ENCODE measurements at places on chromosomes 11 and 22. TPM values are rescaled to one million over a fixed set of nuclear protein-coding genes. Genes with fewer than 3 reads are reported as not detected.

DNA sequence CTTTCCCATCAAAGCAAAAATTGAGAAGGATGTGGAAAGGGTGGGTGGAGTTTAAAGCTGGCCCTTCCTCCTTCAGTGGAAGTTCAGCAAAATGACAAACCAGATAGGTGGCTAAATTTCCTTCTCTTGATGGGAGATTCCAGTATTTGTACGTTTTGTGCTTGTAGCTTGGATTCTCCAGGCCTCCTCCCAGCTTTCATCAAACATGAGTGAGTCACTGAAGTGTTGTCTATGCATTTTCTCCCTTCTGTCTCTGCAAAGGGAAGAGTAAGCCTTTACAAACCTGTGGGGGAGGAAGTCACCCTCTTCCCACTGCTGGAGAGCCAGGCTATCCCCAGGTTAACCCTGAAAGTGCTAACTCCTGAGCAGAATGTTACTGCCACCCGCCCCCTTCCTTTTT, 6.4 kb downstream of the MARK2 start:
- no peaks in the 10 kb centered on the region for H3K27me3 ChIP-seq
- H3K27ac ChIP-seq: no peak overlapping the region
- no peak for DNase-seq
- peaks cover 87% of the 10 kb centered on the region for H3K4me1 ChIP-seq
- no peak overlapping the region for H3K4me3 ChIP-seq
- H3K36me3 ChIP-seq: no peaks in the 10 kb centered on the region

- H3K36me3 ChIP-seq: no peaks in the 10 kb centered on the region
- peaks cover 7% of the 10 kb centered on the region for H3K4me1 ChIP-seq
- H3K4me3 ChIP-seq: peak within 1 kb of the TSS; percentile 78
- DNase-seq: peak; percentile 80
- H3K27ac ChIP-seq: peak within 1 kb of the TSS; percentile 83
Measured at GRCh38 chr11:57567515-57568329, at the start of gene UBE2L6. Gene UBE2L6, minus strand, starts transcription at chr11:57567672. Its CDS starts 61 bp downstream, at chr11:57567611.

- no peak overlapping the region for H3K27ac ChIP-seq
- no peaks in the 10 kb centered on the region for H3K27me3 ChIP-seq
- no peak overlapping the region for H3K4me3 ChIP-seq
- no peak for DNase-seq
Measured at GRCh38 chr11:65035579-65035978, 5.4 kb upstream of the SAC3D1 start.

DNA sequence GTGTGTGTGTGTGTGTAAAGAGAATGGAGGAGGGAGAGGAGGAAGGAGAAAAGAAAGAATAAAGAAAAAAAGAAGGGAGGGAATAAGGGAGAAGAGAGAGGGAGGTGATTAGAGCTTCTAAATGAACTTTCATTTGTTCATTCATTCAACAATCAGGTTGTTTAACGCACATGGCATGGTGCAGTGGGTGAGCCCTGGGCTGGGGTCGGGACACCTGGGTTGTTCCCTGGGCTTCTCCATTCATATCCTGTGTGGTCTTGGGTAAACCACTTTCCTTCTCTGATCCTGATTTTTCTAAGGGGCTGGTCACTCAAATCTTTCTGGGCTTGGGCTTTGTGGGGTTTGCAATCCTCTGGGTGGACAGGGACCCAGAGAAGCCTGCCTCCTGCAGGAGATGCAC, 47.9 kb upstream of the CD82 start:
- H3K4me3 ChIP-seq: no peak overlapping the region
- no peaks in the 10 kb centered on the region for H3K4me1 ChIP-seq
- no peaks in the 10 kb centered on the region for H3K36me3 ChIP-seq
- no peak for DNase-seq
- H3K27me3 ChIP-seq: no peaks in the 10 kb centered on the region
- no peak overlapping the region for H3K27ac ChIP-seq

GRCh38 chr11:35173011-35173511, 34.1 kb downstream of the CD44 start:
- H3K4me1 ChIP-seq: peaks cover 46% of the 10 kb centered on the region
- no peaks in the 10 kb centered on the region for H3K36me3 ChIP-seq
- peak; percentile 48 for DNase-seq
- no peaks in the 10 kb centered on the region for H3K27me3 ChIP-seq

DNA sequence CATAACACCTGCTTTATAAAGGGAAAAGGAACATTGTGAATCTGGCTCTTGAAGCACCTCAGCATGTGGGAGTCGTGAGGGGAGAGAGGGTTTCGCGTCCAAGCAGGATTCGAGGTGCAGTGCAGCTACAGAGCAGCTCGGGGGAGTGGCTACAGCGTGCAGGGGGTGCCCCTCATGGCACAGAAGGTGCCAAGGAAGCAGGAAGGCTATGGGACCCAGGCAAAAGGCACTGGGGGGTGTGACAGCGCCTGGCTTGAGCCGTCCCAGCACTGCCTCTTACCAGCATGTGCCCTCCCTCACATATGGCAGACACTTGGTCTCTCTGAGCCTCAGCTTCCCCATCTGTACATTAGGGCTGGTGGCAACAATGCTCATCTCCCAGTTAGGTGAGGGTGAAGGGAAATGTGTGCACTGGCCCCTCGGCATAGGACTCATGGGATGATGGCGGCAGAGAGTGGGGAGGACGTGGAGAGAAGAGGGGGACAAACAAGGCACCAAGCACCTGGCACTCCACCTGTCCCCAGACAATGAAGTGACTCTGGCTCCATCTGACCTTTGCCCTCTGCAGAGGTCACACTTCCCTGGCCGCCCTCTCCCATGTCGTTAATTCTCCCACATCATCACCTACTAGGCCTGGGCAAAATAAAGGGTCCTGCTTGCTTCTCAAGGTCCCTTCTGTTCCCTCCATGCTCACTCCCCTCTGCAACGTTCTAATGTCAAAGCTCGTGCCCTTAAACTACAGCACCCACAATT, 10.4 kb downstream of the TNKS1BP1 start:
- DNase-seq: no peak
- no peaks in the 10 kb centered on the region for H3K27me3 ChIP-seq
- H3K27ac ChIP-seq: no peak overlapping the region
- H3K36me3 ChIP-seq: peaks cover 54% of the 10 kb centered on the region
- H3K4me1 ChIP-seq: peaks cover 49% of the 10 kb centered on the region
- no peak overlapping the region for H3K4me3 ChIP-seq

DNA sequence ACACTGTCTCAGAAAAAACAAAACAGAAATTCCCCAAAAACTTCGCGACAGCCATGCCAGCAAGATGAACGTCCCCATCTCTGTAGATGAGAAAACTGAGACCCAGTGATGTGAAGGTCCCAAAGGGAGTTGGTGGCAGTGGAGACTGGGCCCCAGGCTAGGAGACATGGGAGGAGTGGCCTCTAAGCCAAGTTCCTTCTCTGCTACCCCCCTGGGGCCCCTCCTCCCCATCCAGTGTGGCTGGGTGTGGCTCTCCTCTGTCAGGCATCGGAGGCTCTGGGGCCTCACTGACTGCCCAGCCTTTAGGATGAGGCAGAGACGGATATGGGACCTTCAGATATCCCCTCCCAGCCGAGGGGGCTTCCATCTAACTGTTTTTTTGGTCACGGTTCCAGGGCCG, 9.8 kb downstream of the RELT start:
- DNase-seq: no peak
- no peak overlapping the region for H3K4me3 ChIP-seq
- H3K36me3 ChIP-seq: no peaks in the 10 kb centered on the region
- no peaks in the 10 kb centered on the region for H3K27me3 ChIP-seq
- no peak overlapping the region for H3K27ac ChIP-seq
- peaks cover 27% of the 10 kb centered on the region for H3K4me1 ChIP-seq

- no peak overlapping the region for H3K4me3 ChIP-seq
- no peaks in the 10 kb centered on the region for H3K27me3 ChIP-seq
- DNase-seq: no peak
- no peaks in the 10 kb centered on the region for H3K4me1 ChIP-seq
Measured at GRCh38 chr11:118046051-118046963, 30.6 kb upstream of the TMPRSS4 start.

Gene FGF19
- not detected for total RNA-seq

Gene CSNK2A3
- total RNA-seq: 4.4 TPM

Gene SMTNL1
- not detected for total RNA-seq
